Activated T-cell treated with anti-CD3 and anti-CD28 coated beads for 24 hours (primary cell): ENCODE measurements at places on chromosomes 1 and 21.

GRCh38 chr21:38524168-38525153 is 26.2 kb upstream of the ERG start:
- no peak for DNase-seq

GRCh38 chr1:187390215-187390818 is 561.6 kb downstream of the PLA2G4A start:
- DNase-seq, result no peak

GRCh38 chr1:183210681-183211080 is 24.6 kb downstream of the LAMC2 start:
- DNase-seq, result no peak

DNA sequence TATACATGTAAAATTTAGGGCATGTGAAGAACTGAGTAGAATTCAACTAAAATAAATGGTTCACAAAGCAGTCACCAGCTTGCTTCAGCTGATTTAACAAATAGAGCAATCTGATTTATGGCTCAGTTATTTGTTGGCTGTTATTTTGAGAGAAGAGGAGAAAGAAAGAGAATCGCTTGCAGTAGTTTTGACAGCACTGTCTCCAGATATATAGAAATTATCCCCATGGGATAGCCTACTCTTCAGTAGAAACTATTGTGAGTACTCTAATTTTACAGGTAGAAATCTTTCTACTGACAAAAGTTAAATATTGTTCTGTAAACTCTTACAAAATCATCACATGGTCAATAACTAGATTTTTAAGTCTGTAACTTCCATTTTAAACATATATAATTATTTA is 1098.2 kb downstream of the MRPL39 start:
- DNase-seq, result no peak

DNA sequence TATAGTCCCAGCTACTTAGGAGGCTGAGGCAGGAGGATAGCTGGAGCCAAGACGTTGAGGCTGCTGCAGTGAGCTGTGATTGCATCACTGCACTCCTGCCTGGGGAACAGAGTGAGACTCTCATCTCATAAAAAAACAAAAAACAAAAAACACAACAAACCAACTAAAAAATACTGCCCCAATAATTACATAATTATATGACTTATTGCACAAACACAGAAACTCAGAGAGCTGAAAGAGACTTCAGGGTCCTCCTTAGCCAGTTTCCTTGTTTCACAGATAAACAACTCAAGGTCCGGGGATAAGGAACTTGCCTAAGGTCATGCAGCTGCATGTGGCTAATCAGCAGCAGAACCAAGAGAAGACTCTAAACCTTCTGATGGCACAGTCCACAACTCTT is 11.9 kb downstream of the EXTL2 start:
- no peak for DNase-seq

- no peak for DNase-seq
These were observed 1.6 kb upstream of the KLHDC9 start for GRCh38 chr1:161096530-161096929.

DNA sequence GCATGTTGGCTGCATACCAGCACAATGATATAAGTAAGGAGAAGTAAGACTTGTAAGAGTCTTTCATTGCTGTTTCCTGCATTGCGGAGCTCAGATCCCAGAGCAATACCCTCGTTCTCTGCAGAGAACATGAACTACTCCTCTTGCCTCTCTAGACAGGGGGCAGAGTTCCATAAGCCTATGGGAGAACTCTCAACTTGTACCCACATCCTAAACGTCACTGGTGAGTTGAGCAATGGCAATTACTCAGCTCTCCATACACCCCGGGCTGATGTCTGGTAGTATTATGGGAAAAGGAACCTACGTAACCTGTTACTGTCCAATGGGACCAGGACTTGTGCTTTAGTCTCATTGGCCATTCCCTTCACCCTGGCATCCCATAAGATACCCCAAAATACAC is 27.3 kb upstream of the ZNF496 start:
- DNase-seq, result no peak
